ENCODE measurements at places on chromosomes 13 and 19. TPM values are rescaled to one million over a fixed set of nuclear protein-coding genes. Genes with fewer than 3 reads are reported as not detected.

- H3K27me3 ChIP-seq = no peaks in the 10 kb centered on the region
- H3K4me1 ChIP-seq = no peaks in the 10 kb centered on the region
- H3K27ac ChIP-seq = peak overlapping the region; percentile 94
These were observed 2.0 kb upstream of the KLF12 start for GRCh38 chr13:74136084-74136658.

GRCh38 chr13:39895254-39895653 lies 239.8 kb downstream of the COG6 start:
- H3K27me3 ChIP-seq = no peaks in the 10 kb centered on the region
- H3K27ac ChIP-seq = no peak overlapping the region
- H3K4me1 ChIP-seq = peaks cover 10% of the 10 kb centered on the region
- no peaks in the 10 kb centered on the region for H3K36me3 ChIP-seq
- H3K4me3 ChIP-seq = no peak overlapping the region

- no peaks in the 10 kb centered on the region for H3K36me3 ChIP-seq
- H3K27me3 ChIP-seq = no peaks in the 10 kb centered on the region
- no peaks in the 10 kb centered on the region for H3K4me1 ChIP-seq
- DNase-seq = peak; percentile 68
These were observed 13.2 kb upstream of the LHFPL6 start for GRCh38 chr13:39616087-39616694.

DNA sequence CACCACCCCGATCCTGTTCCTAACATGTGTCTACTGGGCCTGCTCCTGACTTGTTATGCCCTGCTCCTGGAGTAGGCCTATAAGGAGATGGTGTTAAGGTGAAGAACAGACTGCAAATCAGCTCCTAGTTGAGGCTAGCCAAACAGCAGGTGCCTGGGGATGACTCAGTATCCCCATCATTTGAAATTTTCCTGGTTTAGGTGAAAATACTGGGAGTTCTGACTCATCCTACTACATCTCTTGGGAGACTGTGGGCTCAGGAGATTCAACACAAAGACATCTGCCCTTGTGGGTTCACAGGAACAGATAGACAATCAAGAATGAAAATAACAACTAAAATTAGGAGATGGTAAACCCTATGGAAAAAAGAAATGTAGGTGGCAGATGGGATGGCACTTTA lies 41.2 kb downstream of the BRD4 start:
- no peak for DNase-seq
- H3K4me3 ChIP-seq = no peak overlapping the region
- H3K4me1 ChIP-seq = peaks cover 37% of the 10 kb centered on the region
- no peak overlapping the region for H3K27ac ChIP-seq
- H3K36me3 ChIP-seq = no peaks in the 10 kb centered on the region

DNA sequence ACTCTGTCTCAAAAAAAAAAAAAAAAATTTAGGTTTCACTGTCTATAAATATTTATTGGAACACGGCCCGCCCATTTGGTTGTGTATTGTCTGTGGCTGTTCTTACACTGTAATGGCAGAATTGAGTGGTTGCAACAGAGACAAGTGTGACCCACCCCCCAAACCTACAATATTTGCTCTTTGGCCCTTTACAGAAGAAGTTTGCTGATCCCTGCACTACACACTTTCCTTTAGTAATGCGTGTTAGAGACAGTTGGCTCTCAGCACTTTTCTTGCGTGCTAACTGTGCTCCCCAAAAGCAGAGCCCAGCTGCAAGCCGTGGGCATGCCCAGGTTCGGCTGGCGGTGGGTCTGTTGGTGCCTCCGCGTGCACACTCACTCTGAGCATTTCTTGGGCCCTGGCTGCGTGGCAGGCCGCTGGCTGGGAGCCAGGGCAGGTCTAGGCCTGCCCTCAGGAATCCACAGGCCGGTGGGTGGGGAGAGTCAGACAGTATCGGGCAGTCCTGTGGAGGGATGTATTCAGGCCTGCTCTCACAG lies 72.6 kb downstream of the SIPA1L3 start:
- H3K27me3 ChIP-seq = no peaks in the 10 kb centered on the region
- no peak overlapping the region for H3K4me3 ChIP-seq
- DNase-seq = no peak
- no peaks in the 10 kb centered on the region for H3K36me3 ChIP-seq

DNA sequence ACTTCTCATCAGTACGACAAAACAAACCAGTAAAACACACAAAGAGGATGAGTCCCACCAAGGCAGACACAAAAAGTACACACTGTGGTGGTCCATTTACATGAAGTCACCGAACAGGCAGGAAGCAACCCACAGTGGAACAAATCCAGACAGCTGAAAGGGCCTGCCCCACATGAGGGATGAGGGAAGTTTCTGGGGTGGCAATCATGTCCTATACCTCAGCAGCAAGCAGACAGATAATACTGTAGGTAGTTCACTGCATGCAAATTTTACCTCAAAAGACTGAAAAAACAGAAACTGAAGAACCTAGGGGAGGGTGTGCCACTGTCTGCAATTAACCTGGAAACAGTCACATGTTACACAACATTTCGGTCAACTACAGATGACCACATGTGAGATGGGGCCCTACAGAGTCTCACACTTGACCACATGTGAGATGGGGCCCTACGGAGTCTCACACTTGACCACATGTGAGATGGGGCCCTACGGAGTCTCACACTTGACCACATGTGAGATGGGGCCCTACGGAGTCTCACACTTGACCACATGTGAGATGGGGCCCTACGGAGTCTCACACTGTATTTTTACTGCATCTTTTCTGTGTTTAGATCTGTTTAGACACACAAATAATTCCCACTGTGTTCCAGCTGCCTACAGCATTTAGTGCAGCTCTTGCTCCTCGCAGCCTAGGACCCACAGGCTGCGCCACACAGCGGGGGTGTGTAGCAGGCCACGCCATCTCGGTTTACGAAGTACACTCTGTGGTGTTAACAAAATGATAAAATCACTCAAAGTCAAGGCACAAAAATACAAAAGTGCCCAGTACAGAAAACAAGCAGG lies 22.2 kb downstream of the PCID2 start:
- no peaks in the 10 kb centered on the region for H3K27me3 ChIP-seq
- no peak for DNase-seq
- peaks cover 17% of the 10 kb centered on the region for H3K36me3 ChIP-seq
- H3K27ac ChIP-seq = peak overlapping the region; percentile 76
- no peaks in the 10 kb centered on the region for H3K4me1 ChIP-seq
- H3K4me3 ChIP-seq = no peak overlapping the region

GRCh38 chr19:38734426-38735256 lies 9.6 kb downstream of the CAPN12 start:
- H3K4me1 ChIP-seq = no peaks in the 10 kb centered on the region
- DNase-seq = no peak
- H3K27me3 ChIP-seq = no peaks in the 10 kb centered on the region
- H3K4me3 ChIP-seq = no peak overlapping the region
- peak overlapping the region; percentile 88 for H3K27ac ChIP-seq

The FSD1 gene
- total RNA-seq = 1.1 TPM

The CNFN gene
- not detected for total RNA-seq

The ADAMTSL5 gene
- total RNA-seq = 2.8 TPM

The VSTM2B gene
- not detected for total RNA-seq

Data from lung (tissue), 17 donors.